Small intestine (tissue), 16 donors: ENCODE measurements at places on chromosomes 3 and 15. TPM values are rescaled to one million over a fixed set of nuclear protein-coding genes. Genes with fewer than 3 reads are reported as not detected.
A peak's percentile ranks its signal among the peaks of the same experiment; 100 is the strongest.

Gene SCG5
- 8.5 TPM for polyA plus RNA-seq

DNA sequence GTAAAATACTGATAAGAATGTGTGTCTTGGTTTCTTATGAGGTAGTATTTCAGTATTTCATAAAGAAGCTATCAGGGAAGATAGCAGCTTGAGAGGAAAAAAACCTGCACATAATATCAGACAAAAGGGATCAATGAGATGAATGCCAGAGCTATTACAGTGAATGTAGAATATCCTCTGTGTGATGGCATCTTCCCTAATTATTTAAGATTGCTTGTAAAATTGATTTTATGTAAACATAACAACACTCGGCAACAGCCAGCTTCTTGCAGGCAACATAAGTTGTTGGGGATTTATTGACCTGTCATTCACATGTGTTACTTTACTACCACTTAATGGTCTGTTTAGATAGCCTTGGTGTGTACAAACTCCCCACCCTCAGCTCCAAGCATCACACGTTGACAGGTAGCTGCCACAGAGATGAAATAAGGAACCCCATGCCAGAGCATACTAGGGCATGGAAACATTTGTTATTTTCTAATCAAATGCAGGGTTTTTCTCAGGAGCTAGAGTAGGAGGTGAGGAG, 49.2 kb upstream of the RARB start:
- peak; percentile 75 for DNase-seq

DNA sequence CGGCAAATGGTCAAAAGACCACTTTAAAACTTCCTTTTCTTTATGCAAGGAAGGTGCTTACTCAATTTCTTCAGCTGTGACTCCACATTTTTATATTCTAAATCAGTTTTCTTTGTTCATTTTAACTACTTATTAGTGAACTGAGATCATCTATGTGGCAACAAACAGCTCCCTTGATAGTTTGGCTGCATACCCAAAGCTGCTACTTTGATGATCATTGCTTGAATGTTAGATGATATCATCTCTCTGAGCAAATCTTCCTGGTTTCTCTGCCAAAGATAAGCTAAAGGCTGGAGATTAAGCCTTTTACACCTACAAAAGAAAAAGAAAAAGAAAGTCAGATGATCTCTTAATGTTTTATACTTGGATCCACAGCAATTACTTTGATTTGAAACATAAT, 95.5 kb downstream of the DPH6 start:
- no peak for DNase-seq

DNA sequence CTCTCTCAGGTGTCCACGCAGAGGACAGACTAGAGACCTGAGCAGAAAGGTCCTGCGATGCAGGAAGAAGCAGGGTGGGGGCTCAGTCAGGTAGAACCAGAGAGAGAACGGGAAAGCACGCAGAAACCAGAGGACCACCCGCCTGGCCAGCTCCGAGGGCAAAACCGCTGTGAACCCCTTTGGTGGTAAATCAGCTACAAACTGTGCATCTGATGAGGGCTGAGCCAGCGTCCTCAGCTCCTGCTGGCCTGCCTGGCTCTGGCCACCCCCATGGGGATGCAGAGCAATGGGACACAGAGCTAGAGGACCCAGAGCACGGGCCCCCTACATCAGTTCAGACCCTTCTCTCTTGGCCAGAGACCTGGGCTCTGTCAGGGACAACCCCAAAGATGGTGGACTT, 44.6 kb downstream of the WNT7A start:
- DNase-seq, result no peak

- no peak for DNase-seq
These were observed 163.9 kb downstream of the SMAD6 start for GRCh38 chr15:66865622-66866611.
